Activated CD4-positive, alpha-beta T cell treated with anti-CD3 and anti-CD28 coated beads, Interleukin-2, amount 50 U/mL, for 4 hours (primary cell): ENCODE measurements at places on chromosomes 7 and 10.

- DNase-seq: no peak
These were observed 76.4 kb downstream of the FAM107B start for GRCh38 chr10:14698111-14698828.

GRCh38 chr10:55813451-55814170 lies 547.4 kb downstream of the ZWINT start:
- DNase-seq: no peak

GRCh38 chr7:123528265-123528664 lies 6.1 kb downstream of the IQUB start:
- no peak for DNase-seq

DNA sequence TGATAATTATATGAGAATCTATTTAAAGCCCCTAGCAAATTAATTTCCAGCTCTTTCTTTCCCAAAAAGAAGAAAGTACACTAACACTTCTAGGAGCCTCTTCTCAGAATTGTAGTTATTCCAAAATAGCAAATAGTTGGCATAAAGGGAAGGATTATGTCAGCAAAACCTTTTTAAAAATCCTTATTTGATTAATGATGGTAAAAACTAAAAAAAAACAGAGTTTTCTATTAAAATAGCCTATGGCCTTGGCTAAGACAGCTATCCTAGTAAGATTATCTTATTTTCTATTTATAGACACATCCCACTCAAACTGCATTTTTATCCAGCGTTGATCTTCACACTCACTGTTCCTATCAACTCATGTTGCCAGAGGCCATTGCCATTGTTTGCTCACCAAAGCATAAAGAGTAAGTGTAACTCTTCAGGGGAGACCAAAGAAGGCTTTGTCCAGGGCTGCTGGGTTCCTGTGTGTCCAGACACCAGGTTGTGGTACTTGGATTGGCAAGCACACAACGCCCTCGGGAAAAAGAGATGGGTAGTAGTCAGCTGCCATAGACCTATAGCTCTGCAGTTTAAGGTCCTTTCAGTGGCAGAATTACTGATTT lies 31.5 kb downstream of the ACTA2 start:
- DNase-seq: no peak

DNA sequence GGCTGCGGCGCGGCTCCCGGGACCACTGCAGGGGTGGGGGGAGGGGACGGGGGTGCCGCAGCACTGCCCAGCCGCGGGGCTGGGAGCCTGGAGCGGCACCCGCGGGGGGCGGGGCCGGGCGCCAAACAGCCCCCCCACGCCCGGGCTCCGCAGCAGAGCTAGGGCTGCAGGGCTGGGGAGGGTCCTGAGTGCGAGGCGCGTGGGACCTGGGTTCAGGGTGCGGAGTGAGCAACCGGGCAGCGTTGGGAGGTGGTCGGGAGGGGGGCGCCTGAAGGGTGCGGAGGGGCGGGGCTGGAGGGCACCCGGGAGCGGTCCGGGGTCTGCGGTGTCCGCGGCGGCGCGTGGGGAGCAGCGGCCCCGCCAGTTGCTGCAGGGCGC lies 528 bp downstream of the CAMK2G start:
- no peak for DNase-seq

- DNase-seq: no peak
These were observed 326.0 kb downstream of the DGKB start for GRCh38 chr7:14576578-14576977.

DNA sequence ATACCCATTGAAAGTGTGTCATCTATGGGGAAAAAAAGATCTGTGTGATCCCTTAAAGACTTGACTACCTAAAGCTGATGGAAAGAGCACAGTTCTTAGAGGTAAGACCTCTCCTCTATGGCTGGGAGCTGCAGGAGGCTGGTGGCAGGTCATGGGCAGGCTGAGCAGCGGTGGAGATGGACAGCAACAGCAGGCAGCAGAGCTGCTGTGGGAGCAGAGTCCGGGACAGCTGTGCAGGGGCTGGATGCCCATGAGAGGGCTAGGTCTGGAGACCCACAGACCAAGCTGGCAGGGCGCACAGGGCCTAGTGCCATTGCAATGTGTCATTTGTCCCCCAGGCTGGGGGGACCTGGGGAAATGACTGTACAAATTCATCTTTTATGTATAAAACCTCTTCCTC lies 13.4 kb upstream of the EPHA1 start:
- DNase-seq: no peak

GRCh38 chr10:69801094-69801433 lies 642 bp upstream of the COL13A1 start:
- peak; percentile 4 for DNase-seq

GRCh38 chr10:57972783-57973182 lies 294.9 kb downstream of the IPMK start:
- DNase-seq: no peak

DNA sequence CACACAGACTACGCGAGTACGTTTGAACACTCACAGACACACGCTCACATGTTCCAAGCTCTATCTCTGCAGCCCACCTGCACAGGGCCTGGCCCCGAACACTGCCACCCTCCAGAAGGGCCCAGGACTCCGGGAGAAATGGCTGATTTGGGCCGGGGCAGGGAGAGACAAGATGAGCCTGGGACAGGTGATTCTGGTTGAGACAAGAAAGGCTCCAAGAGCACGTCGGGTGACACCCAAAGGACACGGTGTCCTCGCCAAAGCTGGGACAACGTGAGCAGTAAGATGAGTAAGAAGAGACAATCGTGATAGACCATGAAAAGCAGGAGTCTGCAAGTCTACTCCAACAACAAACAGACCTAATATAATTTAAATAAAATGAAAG lies 9.2 kb downstream of the GPER1 start:
- no peak for DNase-seq

GRCh38 chr10:117477961-117478670 lies 64.4 kb upstream of the EMX2 start:
- no peak for DNase-seq

DNA sequence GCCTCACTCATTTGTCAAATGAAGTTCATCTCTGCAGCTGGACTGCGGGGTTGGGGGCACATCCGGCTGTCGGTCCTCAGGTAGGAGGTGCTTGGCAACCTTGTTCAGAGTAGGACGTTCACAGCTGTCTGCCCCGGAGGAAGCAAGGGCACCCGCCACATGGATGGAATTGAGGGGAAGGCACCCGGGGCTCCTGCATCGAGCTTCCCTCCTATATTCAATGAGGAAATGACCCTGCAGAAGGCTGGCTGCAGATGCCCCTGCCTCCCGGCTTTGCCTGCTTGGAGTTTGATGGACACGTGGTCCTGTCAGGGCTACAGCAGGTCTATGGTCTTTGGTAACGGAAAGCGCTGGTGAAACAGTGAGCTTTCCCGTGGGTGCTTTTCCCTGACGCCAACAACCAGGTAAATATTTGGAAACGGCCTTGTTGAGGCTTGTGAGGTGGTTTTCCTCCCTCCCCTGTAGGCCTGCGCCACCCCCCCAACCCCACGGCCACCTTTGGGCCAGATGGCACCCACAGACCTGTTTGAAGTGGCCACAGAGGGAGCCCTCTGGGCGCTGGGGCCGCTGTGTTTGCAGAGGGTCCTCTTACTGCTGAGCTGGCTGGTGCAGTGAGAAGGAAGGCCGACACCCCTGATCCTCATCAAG lies 32.9 kb downstream of the HTRA1 start:
- no peak for DNase-seq

DNA sequence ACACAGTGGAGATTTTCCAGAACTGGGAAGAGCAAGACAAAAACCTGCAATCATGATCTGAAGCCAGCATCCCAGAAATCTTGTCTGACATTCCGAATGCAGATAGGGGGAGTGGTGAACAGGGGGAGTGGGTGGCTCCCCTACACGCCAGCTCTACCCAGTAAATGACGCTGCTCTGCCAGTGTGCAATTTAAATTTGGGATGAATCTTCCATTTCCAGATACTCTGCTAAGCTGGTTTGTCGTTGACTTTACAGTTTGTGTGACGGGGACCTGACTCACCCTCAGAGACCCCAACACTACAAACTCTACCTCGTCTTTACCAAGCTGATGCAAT lies 68.7 kb upstream of the CAMK2B start:
- DNase-seq: no peak
